Femur (tissue), 1 donor: ENCODE measurements at places on chromosomes 4 and X.

DNA sequence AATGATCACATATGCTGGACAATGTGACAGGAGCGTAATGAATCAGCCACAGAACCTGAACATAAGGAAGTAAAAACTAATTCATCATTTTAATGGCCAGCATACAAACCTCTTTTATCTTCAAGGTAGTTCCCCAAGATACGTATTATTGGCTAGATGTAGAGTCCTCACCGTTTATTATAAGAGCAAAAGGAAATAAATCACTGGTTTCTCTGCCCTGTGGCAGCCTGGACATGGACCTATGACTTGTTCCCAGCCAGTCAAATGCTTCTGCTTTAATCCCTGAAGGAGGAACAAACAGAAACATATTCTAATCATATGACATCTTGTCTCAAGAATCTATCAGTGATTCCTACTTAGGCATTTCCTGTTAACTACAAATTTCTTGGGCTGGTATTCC lies 86.8 kb upstream of the FAM241A start:
- no peak for DNase-seq

- DNase-seq: no peak
Measured at GRCh38 chrX:70141373-70141772, 8.1 kb downstream of the IGBP1 start.

- DNase-seq: no peak
Measured at GRCh38 chr4:56757261-56757746, 64.2 kb downstream of the SPINK2 start.

DNA sequence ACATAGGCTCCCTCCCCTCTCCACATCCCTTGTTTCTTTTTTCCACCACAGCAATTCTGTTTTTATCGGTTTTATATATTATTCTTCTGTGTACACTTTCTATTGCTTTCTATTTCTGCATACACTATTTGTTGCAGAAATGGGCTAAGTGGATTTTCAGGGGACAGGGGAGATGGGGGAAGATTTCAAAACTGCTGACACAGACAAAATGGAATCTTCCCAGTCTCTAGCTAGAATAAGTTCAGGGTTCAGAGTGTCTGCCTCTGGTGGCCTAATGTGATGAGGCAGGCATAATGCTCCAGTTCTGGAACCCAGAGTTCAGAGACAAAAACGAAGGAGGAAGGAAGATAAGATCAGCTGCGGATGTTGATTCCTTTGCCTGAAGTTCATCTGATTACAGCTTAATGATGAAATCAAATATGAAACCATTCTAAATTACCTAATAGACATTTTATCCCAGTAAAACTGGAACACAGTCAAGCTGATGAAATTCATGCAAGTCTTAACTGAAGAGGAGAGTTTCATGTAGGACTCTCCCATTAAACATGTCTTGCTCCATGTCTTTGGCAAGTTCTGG lies 447.1 kb downstream of the AFF2 start:
- DNase-seq: no peak

DNA sequence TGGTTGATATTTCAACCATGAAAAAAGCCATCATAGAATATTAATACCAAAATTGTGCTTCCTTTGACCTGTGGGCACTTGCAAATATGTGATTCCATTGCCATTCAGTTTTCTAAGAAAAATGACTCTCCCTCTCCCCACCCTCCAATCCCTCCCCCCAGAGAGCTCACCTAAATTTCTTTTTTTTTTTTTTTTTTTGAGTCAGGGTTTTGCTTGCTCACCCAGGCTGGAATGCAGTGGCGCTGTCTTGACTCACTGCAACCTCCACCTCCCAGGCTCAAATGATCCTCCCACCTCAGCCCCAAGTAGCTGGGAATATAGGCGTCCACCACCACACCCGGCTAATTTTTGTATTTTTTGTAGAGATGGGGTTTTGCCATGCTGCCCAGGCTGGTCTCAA lies 47.0 kb downstream of the SNX25 start:
- DNase-seq: no peak

DNA sequence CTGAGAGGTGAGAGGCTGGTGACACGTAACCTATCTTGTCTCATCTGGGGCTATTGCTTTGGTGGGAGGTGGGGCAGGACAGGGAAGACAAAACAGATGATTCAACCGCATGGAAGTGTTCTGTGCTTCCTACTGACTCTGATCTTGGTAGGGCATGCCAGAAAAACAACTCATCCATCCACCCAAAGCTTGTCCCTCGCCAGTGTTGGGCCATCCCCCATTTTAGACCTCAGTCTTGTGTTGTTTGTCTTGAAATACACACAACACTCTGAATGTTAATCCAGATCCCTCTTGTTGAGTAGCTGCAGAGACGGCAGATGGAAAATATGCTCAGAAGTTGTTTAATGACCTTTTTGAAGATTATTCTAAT lies 377 bp downstream of the CHRNA9 start:
- DNase-seq: no peak

GRCh38 chrX:135112096-135112729 lies 8.1 kb downstream of the ETDB start:
- DNase-seq: no peak

DNA sequence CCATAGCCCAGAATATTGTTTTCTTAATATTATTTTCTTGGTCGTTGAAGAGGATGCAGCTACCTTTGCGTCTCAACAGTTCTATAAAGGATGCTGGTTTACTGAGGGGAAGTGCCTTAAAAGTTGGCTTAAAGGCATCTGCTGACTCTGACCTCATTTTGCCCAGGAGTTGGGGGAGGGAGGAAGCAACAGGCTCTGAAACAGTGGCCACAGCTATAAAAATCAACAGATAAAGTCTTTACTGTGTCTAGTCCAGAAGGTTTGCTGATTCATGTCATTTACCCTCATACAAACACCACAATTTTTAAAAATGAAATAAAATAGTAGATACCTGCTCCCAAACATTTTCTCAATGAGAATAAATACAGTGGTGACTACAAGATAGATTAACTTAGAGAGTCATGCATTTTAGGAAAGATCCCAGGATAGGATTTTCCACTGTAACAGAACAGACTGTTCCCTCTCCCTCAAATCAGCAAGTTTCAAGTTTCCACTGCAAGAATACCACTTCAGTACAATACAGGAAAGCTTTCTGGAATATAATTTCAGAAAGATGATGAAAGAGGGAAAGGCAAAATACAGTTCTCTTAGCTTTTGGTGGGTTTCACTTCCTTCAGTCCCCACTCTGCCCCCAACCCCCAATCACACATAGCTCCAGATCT lies 1.9 kb downstream of the PHKA1 start:
- no peak for DNase-seq

GRCh38 chr4:24968992-24969391 lies 56.1 kb upstream of the CCDC149 start:
- peak; percentile 43 for DNase-seq
